ENCODE measurements at places on chromosomes 7 and 10. TPM values are rescaled to one million over a fixed set of nuclear protein-coding genes. Genes with fewer than 3 reads are reported as not detected.

DNA sequence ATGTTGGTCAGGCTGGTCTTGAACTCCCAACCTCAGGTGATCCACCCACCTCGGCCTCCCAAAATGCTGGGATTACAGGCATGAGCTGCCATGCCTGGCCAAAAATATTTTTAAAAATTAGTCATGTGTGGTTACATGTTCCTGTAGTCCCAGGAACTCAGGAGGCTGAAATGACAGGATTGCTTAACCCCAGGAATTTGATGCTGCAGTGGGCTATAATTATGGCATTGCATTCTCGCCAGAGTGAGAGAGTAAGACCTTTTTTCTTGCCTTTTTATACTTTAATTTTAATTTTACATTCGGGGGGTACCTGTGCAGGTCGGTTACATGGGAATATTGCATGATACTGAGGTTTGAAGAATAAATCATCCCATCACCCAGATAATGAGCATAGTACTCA is 86.6 kb upstream of the ZNF92 start:
- H3K4me3 ChIP-seq = no peak overlapping the region
- no peak for DNase-seq
- H3K27ac ChIP-seq = no peak overlapping the region
- H3K4me1 ChIP-seq = no peaks in the 10 kb centered on the region
- no peaks in the 10 kb centered on the region for H3K36me3 ChIP-seq
- no peaks in the 10 kb centered on the region for H3K27me3 ChIP-seq

GRCh38 chr10:104288355-104288754 is 19.4 kb downstream of the GSTO2 start:
- H3K4me3 ChIP-seq = no peak overlapping the region
- H3K36me3 ChIP-seq = no peaks in the 10 kb centered on the region
- H3K27ac ChIP-seq = no peak overlapping the region
- no peak for DNase-seq

- H3K27me3 ChIP-seq = no peaks in the 10 kb centered on the region
- no peak overlapping the region for H3K4me3 ChIP-seq
- DNase-seq = no peak
- H3K27ac ChIP-seq = no peak overlapping the region
- H3K4me1 ChIP-seq = no peaks in the 10 kb centered on the region
Observed at GRCh38 chr7:86664486-86664885, 20.8 kb downstream of the GRM3 start.

DNA sequence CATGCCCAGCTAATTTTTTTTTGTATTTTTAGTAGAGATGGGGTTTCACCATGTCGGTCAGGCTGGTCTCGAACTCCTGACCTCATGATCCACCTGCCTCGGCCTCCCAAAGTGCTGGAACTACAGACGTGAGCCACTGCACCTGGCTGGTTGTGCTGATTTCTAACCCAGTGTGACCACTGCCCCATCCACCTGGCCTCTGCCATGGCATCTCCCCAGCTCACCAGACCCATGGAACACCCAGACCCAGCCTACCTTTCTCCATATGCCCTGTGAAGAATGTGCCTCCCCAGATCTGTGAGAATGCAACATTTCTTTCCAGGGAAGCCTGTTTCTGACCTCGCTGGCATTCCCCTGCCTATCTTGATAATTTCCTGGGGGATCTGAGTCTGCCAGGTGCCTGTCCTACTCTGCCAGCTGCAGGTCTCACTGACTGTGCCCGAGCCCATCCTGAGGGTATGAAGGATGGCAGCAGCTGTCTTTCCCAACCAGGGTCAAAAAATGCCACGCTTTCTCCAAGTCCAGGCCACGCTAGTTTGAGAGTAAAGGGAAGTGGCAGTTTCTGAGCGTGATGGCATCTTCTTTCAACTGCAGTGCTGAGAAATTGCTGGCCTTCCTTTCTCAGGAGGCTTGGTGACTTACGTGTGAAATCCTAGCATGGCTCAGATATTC is 324.4 kb upstream of the ZNF32 start:
- no peak overlapping the region for H3K27ac ChIP-seq
- H3K4me3 ChIP-seq = no peak overlapping the region
- no peaks in the 10 kb centered on the region for H3K27me3 ChIP-seq
- H3K36me3 ChIP-seq = no peaks in the 10 kb centered on the region

DNA sequence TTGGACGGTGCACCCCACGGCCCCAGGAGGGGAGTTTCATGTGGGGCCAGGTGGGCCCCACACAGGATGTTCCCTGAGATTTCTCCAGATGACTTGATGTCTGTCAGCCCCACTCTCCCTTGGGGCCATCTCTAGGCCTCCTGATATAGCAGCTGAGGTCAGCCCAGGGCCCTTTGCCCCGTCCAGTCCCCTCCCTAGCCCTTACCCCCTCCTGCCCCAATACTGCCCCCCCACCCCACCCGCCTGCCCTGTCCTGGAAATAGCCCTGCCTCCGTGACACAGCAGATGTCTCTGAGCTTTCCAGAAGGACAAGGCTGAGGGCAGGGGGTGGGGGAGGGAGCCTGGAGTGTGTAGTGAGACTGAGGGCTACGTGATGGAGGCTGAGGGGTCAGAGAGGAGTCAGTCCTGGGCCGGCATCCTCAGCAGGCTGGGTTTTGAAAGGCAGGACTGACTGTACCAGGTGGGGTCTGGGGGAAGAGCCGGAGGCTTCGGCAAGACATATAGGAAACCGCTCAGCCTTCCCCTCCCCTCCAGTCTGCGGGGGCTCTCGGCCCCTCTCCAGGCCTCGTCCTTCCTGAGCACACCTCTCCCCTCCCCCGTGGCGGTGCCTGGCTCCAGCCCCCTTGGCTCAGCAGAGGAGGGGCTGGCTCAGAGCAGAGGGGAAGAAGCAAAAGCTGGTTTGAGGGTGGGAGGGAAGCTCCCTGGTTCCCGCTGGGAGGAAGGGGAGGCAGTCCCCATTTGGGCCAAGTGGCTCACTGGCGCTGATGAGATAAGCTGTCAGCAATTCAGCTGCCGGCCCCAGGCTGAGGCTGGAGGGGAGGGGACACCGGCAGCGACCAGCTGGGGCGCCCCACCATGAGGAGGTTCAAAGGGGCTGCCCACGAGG is 2.0 kb downstream of the FLNC start:
- DNase-seq = peak; percentile 90
- peak overlapping the region; percentile 99 for H3K27ac ChIP-seq
- peaks cover 37% of the 10 kb centered on the region for H3K4me1 ChIP-seq

- no peak for DNase-seq
- H3K36me3 ChIP-seq = no peaks in the 10 kb centered on the region
- no peaks in the 10 kb centered on the region for H3K27me3 ChIP-seq
Observed at GRCh38 chr10:88439932-88440331, 143.2 kb downstream of the RNLS start.

- no peak overlapping the region for H3K27ac ChIP-seq
- no peaks in the 10 kb centered on the region for H3K36me3 ChIP-seq
- DNase-seq = no peak
- no peak overlapping the region for H3K4me3 ChIP-seq
Observed at GRCh38 chr10:78866731-78867554, 201.8 kb upstream of the ZMIZ1 start.

DNA sequence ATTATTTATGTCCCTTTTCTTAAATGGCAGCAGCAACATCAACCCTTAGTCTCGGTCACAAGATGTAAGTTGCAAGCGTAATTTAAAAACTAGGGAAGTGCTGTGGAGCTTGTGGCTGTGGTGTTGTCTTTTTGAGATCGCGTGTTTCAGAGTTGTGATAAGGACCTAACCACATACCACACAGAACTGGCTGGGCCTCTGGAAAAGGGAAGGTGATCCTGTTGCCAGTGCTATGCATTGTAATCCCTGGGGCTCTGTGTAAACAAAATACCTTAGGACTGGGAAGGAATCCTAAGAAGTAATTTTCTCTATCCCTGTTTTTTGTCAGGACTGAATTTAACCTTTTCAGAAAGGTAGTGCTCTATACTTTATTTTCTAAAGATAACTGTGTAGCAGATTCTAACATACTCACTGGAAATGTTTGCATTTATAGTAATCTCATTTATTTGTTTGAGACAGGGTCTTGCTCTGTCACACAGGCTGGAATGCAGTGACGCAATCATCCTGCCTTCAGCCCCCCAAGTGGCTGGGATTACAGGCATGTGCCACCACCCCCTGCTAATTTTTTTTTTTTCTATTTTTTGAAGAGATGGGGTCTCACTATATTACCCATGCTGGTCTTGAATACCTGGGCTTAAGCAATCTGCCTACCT is 60.4 kb downstream of the INPP5F start:
- DNase-seq = peak; percentile 85
- H3K27ac ChIP-seq = peak overlapping the region; percentile 78
- no peaks in the 10 kb centered on the region for H3K36me3 ChIP-seq
- peaks cover 15% of the 10 kb centered on the region for H3K4me1 ChIP-seq

DNA sequence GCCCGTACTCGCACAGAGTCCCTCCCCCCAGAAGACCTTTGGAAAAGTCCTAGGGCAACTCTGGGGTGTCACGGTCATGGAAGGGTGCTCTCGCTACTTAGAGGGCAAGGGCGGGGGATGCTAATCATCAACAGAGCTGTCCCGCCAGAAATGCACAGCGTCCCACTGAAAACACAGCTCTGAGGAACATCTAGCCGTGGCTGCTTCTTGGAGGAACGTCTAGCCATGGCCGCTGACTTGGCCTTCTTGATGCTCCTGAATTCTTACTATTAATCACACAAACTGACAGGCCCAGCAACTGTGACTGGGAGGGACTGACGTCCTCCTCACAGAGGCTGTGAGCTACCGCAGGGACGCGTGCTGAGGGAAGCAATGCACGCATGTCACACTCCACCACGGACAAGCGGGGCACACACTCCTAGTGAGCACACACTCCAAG is 1.7 kb downstream of the TUBGCP2 start:
- H3K4me3 ChIP-seq = no peak overlapping the region
- no peaks in the 10 kb centered on the region for H3K27me3 ChIP-seq
- DNase-seq = no peak
- H3K4me1 ChIP-seq = peaks cover 5% of the 10 kb centered on the region
- no peak overlapping the region for H3K27ac ChIP-seq
- H3K36me3 ChIP-seq = peaks cover 18% of the 10 kb centered on the region

DNA sequence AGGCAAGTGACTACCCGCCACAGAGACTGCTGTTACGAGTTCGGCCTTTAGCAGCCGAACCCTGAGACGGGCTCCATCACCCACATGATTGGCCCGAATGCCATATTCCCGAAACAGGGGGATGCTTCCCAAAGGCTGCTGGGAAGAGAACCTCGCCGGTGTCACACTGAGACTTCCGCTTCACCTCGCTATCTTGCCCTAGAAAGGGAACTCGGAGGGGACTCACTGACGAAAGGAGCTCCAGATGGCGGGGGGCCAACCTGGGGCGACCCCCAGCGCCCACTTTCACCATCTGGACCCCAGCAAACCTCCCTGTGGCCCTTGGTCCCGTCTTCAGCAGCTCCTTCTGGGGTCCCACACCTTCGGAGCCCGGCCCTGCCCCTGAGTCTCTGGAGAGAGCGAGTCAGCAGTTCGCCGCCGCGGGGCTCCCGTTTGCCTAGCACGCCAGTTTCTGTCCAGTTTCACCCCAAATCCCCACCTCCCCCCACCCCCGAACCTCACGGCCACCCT is 529 bp downstream of the HPS1 start:
- peak overlapping the region; percentile 52 for H3K4me3 ChIP-seq
- peaks cover 11% of the 10 kb centered on the region for H3K36me3 ChIP-seq
- H3K27ac ChIP-seq = peak overlapping the region; percentile 67
- peak; percentile 46 for DNase-seq

DNA sequence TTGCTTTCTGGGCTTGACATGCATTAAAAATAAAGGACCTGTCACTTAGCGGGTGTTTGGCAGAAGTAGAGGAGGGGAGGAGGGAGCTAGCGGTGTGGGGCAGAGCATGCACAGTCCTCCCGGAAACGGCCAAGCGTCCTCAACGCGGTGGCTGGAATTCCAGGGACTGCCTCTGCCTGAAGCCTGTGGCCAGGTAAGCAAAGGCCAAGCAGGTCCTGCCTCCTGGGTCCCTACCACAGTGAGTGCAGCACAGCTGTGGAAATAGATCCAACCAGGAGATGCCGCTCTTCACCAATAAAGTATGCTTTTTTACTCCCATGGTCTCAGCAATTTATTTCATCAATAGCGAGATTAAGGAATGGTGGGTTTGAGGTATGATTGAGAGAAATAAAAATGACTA is 323.4 kb downstream of the WDR37 start:
- H3K27me3 ChIP-seq = peaks cover 10% of the 10 kb centered on the region
- no peak overlapping the region for H3K4me3 ChIP-seq
- H3K27ac ChIP-seq = no peak overlapping the region

GRCh38 chr7:150323682-150324372 is 482 bp upstream of the ACTR3C start:
- H3K4me1 ChIP-seq = no peaks in the 10 kb centered on the region
- peak; percentile 21 for DNase-seq
- H3K4me3 ChIP-seq = peak overlapping the region; percentile 45
- no peaks in the 10 kb centered on the region for H3K27me3 ChIP-seq

- peaks cover 8% of the 10 kb centered on the region for H3K4me1 ChIP-seq
- no peaks in the 10 kb centered on the region for H3K27me3 ChIP-seq
- no peaks in the 10 kb centered on the region for H3K36me3 ChIP-seq
- no peak overlapping the region for H3K4me3 ChIP-seq
- no peak for DNase-seq
- H3K27ac ChIP-seq = no peak overlapping the region
Observed at GRCh38 chr10:75127471-75127870, 16.0 kb downstream of the SAMD8 start.

DNA sequence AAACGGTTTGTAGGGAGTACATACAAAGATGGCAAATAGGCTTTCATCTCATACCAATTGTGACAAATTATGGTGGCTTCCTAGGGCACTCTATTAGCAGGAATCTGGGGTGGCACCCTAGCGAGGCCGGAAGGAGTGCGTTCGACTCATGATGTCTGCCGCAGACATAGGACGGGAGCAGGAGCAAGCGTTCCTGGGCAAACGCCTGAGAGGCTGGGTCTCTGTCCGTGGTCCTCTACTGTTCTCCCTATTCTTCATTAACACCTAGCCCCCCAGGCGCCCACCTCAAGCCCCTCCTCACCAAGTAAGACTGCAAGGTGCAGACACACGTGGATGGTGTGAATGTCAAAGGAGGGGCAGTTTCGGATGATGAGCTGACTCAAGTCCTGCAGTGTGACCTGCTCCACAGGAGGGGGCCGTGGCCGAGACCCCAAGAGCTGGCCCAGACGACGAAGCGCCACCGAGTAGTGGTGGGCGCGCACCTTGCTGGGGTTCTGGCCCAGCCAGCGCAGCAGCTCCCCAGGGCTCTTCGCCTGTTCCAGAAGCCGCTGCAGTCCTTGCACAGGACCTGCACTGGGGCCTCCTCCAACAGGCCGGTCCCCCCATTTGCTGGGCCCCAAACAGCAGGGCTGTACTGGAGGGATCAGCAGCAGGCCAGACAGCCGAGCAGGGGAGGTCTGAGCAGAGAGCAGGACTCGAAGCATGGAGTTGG is 1.3 kb downstream of the FASTK start:
- H3K27me3 ChIP-seq = no peaks in the 10 kb centered on the region
- H3K36me3 ChIP-seq = peaks cover 10% of the 10 kb centered on the region
- H3K4me1 ChIP-seq = peaks cover 18% of the 10 kb centered on the region
- H3K4me3 ChIP-seq = peak overlapping the region; percentile 93
- no peak for DNase-seq
- H3K27ac ChIP-seq = peak overlapping the region; percentile 93

PRKAR2B gene
- 56.3 TPM for total RNA-seq

ADAM22 gene
- total RNA-seq = 4.1 TPM

SLC26A4 gene
- total RNA-seq = not detected

ITGA8 gene
- 1.6 TPM for total RNA-seq

NYAP1 gene
- 9.0 TPM for total RNA-seq

LRRD1 gene
- total RNA-seq = 0.51 TPM

EPHA1 gene
- total RNA-seq = not detected

CFAP70 gene
- 1.2 TPM for total RNA-seq

COL28A1 gene
- 0.83 TPM for total RNA-seq

PLAC9 gene
- total RNA-seq = not detected

ZNF716 gene
- not detected for total RNA-seq

TMEM130 gene
- 0.54 TPM for total RNA-seq

POLD2 gene
- total RNA-seq = 133 TPM
